Hindlimb muscle (tissue), 1 donor: ENCODE measurements at places on chromosomes 16 and 17. TPM values are rescaled to one million over a fixed set of nuclear protein-coding genes. Genes with fewer than 3 reads are reported as not detected.

CAPNS2 gene
- 0.39 TPM for polyA plus RNA-seq

ZCCHC14 gene
- 23.1 TPM for polyA plus RNA-seq

CES5A gene
- polyA plus RNA-seq: not detected

DHX58 gene
- polyA plus RNA-seq: 5.6 TPM

SF3B3 gene
- polyA plus RNA-seq: 208 TPM

IRX6 gene
- 0.18 TPM for polyA plus RNA-seq

SMG6 gene
- polyA plus RNA-seq: 21.0 TPM

GRIN2C gene
- polyA plus RNA-seq: 0.93 TPM

SPEM2 gene
- polyA plus RNA-seq: not detected

PIRT gene
- not detected for polyA plus RNA-seq

AGRP gene
- polyA plus RNA-seq: not detected
